ENCODE measurements at places on chromosomes 2 and 18.

DNA sequence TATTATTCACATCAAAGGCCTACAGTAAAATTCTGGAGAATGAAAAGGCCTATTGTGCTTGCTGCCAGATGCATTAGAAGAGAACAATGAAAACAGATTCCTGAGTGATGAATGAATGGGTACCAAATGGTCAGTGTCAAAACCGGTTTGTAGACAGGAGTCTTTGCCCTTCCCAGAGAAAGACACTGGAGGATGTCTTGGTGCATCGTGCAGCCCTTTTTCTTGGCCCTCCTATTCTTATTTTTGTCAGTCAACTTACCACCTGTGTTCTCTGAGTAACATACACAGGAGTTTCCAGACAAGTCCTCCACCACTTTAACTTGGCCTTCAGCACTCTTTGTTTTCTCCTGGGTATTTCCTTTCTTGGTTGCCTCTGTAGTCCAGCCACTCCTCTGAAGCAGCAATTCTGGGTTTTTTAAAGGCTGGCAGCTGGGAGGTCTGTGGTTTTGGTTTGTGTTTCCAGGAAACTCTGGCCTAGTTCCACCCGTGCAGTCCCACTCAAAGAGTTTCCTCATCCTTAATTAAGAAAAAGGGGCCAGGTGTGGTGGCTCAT is 29.4 kb downstream of the PSTPIP2 start:
- DNase-seq, result no peak

- no peak for DNase-seq
These were observed 145.4 kb upstream of the RAB12 start for GRCh38 chr18:8463791-8464190.

DNA sequence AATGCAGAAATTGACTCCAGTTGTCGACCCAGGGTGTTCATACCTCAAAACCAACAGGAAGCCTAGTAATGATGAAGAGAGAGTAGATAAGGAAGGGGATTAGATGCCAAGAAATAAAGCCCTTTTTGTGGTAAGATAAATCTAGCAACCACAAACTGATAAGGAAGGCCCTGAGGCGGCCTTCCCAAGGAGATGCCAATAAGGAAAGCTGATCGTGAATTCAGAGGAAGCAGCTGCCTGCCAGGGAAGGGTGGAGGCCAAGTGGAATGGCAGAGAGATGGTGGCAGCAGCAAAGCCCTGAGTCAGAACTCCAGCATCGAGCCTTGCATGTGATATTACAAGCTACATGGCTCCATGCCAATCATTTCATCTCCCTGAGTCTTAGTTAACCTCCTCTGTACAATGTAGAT is 126.3 kb downstream of the IRS1 start:
- DNase-seq, result no peak

DNA sequence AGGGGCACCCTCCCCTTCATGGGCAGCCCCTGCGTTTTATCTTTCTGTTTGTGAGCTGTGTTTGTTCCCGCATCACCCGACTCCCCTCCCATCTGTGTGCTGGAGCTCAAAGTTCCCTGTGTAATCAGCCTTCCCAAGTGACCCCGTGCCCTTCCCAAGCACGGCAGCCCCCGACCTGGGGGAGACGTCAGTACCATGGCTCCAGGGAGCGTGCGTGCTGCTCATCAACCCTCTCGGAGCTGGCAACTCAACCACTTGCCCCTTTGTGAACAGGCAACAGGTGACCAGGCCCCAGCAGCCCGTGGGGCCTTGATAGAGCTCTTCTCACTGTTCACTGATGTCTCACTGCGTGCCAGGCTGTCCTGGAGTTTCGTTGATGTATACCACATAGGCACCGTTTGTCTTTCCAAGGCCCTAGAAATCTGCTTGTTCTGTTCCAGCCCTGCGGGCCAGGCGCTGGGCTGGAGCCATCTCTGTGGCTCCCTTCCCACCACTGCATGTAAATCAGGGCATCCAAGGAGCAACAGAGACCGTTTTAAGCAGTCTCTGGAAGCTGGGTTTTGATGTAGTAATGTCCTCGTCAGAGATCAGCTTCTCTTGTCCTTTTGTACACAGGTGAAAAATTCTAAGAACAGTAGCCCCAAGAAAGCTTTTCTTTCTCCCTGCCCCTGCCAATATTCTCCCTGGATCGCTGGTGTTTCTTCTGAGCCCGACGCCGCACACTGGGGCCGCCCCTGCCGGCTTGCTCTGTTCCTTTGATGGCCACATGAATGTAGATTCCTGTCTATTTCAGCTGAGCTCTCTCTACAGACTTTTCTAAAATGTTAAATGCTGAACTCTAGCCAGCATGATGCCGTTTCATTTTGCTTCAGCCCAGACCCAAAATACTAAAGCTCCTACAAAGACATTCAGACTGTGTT is 107.0 kb upstream of the PTPRM start:
- DNase-seq, result no peak

- DNase-seq, result no peak
These were observed 93.7 kb upstream of the THUMPD2 start for GRCh38 chr2:39872748-39873147.

DNA sequence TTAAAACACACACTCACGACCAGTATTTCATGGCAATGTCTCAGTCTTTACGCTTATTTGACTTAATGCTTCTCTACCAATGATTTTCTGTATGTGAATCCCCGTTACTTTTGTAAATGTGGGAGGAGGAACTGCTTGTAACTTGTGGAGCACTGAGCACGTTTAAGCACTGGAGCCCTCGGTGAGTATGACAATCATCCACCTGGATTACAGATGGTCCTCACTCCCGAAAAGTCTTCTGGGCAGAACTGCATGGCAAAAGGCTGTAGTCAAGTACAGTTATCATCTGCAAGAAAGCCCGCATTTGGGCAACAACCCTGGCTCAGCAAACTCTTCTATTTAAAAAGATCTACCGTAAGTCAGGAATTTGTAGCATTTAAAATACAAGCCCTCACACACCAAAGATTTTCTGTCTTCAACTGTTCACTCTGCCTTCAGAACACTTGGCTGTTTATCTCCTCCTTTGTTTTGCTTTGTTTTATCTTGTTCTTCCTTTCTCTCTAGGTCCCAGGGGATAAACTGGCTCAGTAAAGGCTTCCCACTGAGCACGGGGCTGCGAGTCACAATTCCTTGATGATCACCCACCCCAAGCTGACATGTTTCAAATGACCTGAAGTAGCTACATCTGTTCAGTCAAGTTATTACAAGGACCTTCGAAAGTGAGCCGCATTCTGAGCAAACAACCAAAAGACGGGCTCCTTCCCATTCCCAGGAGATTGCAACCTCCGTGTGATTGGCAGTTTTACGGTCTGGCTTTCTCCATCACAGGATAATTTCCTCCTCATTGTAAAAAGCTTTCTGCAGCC is 102.2 kb downstream of the DLGAP1 start:
- no peak for DNase-seq
